Calu3 (cell line): ENCODE measurements at places on chromosomes 13 and 19. TPM values are rescaled to one million over a fixed set of nuclear protein-coding genes. Genes with fewer than 3 reads are reported as not detected.

GRCh38 chr13:48126944-48127830, 32.3 kb upstream of the MED4 start:
- DNase-seq, result peak; percentile 20

GRCh38 chr13:32897296-32897695, 118.9 kb upstream of the KL start:
- DNase-seq, result no peak

DNA sequence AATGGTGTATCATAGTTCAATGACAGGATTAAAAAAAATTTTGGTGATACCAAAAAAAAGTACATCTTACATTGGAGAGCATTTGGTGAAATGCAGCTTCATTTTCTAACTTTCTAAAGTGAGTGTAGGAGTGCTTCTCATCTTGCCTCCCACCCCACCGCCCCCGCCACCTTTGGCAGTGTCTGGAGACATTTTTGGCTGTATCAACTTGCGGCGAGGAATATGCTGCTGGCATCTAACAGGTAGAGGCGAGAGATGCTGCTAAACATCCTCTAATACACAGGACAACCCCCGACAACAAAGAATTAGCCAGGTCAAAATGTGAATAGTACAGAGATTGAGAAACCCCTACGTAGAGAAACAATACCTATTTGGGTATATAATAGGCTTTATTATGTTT, 1.7 kb downstream of the DLEU7 start:
- DNase-seq, result no peak

- no peak for DNase-seq
Observed at GRCh38 chr13:45138282-45138681, 18.0 kb downstream of the GTF2F2 start.

DNA sequence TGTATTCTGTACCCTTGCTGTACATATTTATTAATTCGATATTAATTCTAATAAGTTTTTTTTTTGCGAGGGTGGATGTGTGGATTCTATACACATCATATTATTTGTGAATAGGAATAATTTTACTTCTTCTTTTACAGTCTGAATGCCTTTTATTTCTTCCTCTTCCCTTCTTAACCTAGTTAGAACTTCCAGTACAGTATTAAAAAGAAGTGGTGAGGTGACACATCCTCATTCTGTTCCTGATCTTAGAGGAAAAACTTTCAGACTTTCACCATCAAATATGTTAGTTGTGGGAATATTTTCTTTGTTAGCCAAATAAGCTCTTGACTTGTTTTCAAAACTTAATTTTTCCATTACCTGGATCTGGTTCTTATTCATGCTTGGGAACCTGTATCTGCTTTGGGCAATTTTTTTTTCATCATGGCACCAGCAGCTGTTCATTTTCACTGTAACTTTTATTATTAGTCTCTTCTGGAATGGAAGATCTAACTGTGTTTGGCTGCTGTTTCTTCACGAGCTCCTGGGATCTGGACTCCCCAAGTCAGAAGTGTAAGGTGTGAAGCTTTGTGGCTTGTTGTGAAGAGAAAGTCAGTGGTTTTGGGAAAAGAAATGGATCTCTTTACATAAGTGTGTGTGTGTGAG, 33.1 kb downstream of the RGCC start:
- no peak for DNase-seq

DNA sequence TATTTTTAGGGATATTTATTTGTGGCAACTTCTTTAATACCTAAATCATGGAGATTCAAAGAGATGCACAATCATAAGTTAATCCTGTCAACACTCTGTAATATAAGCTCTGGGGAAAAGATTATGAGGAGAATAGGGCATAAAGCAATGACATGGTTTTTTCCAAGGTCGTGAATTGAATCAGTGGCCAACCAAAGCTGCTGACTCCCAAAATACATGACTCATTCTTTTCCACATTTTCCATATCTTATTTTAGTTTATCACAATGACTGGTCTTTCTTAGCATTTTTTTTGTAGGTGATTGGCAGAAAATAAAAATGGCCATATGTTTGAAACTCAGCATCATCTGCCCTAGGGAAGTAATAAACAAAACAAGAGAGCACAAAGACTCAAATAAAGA, 28.5 kb upstream of the RBM26 start:
- DNase-seq, result no peak

DNA sequence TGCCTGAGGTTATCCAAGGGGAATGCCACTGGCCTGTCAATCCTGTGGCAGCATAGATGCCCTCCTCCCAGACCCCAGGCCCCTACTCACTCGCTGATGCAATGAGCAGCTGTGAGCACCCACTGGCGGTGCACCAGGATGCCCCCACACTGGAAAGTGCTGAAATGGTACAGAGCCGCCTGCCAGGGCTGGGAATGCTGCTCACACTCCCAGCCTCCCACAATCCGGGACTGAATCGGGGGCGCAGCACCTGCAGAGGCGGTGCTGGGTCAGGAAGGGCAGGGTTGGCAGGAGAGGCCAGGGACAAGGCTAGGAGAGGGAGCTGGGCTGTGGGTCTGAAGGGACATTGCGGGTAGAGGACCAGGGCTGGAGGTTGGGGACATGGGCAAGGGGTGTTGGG, 2.0 kb downstream of the KLK1 start:
- no peak for DNase-seq

DNA sequence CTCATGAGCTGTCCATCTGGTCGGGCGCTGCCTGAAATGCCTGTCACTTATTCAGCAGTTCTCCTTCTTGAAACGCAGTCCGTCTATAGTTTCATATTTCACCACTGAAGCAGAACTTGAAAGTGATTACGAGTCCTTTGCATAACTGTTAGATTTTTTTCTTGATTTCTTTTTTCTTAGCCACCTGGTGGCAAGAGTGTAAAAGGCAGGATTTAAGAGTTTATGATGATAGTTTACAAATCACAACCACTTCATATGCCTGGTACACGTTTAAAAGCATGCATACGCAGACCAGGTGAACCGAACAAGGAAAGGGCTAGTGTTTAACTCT, 45.8 kb downstream of the GGACT start:
- no peak for DNase-seq

DNA sequence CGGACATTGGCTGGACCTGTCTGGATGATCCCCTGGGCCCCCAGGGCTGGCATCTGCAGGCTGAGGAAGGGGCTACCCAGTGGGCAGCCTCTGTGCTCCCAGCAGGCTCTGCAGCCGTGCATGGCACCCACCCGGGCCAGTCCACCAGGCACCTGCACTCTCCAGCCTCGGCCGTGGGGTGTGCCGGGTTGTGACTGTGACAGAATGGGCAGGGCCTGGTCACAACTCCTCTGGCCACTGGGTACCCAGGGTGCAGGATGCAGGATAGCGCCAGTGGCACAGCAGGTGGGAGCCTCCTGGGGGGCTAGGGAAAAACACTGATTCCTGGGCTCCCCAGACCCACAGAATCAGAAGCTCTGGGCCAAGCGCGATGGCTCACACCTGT, 10.0 kb downstream of the PEX11G start:
- DNase-seq, result no peak

DNA sequence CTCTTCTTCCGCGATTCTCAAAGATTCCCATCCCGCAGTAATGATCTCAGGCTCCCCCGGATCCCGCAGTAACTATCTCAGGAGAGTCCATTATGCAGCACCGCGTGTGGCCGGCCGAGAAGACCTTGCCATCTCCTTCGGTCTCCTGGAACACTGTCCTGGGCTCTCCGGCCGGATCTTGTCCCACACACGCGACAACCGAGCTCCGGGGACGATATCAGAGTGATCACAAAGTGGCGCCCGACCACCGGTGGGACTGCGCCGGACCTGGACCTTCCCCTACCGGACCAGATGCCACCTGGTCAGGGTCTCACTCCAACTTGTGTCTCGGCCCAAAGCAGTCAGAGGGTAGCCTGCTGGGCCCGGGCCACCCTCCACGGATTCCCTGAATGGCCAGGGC, 24.0 kb downstream of the MAN2B1 start:
- DNase-seq, result no peak

GRCh38 chr13:105997581-105998550, 537.6 kb downstream of the EFNB2 start:
- DNase-seq, result no peak

DNA sequence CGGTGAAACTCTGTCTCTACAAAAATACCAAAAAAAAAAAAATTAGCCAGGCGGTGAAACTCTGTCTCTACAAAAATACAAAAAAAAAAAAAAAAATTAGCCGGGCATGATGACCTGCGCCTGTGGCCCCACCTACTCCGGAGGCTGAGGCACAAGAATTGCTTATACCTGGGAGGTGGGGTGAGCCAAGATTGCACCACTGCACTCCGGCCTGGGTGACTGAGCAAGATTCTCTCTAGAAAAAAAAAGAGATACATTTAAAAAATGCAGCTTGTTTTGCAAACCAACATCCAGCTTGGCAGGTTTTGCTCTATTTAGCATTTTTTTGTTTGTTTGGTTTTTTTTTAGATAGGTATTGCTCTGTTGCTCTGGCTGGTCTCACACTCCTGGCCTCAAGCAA, 6.7 kb upstream of the PGPEP1 start:
- DNase-seq, result no peak

- no peak for DNase-seq
Observed at GRCh38 chr13:99332456-99332855, 25.3 kb upstream of the GPR183 start.

DNA sequence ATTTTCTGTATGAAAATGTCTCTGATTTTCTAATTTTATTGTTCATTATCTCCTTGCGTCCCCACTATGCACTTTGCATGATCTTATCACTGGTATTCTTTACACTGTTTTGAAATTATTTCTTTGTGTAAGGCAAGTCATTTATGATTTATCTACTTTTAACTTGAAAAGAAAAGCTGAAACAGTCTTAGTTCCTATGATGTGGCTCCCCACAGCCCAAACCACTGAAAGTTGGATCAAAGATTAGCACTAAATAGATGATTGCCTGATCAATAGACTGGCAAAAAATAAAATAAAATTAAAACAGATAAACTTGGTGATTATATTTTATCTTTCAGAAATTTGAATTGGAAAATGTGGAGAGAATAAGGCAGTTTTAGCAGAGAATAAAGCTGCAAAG, 1101.9 kb downstream of the PCDH9 start:
- no peak for DNase-seq

GRCh38 chr13:76474356-76474755, 411.8 kb downstream of the KCTD12 start:
- DNase-seq, result no peak

DNA sequence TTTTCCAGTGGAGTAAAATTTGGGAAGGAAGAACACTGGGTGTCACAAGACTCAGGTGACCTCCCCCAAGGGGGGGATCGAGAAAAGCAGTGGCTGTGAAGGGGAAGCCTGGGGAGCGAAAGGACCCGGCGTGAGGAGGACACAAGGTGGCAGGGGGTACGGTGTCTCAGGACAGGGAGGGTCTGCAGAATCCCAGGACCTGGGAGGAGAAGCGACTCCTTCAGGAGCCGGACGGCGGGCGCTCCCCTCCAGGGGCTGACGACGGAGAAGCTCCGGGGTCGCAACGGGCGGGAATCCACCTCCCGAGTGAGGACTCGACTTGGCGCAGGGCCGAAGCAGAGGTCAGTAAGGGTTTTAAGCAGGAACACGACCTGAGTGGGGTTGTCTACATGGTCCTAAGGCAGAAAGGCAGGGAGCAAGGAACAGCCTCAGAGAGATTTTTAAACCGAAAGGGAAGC, 529 bp downstream of the ZNF836 start:
- peak; percentile 21 for DNase-seq

- no peak for DNase-seq
Observed at GRCh38 chr13:98996046-98996445, 18.2 kb upstream of the DOCK9 start.

DNA sequence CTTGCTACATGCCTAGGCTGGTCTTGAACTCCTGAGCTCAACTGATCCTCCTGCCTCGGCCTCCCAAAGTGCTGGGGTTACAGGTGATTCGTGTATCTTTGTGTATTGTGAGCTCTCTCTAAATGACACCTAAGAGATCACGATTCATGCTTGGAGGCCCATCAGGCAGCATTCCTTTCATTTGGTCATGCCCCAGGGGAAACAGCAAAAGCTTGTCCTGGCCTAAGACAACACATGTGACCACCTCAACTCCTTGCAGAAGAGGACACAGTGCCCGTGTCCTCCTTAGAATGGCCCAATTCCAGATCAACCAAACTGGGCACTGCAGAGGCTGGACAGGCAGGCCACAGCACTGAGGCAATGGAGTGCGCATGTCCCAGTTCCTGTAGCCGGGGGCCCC, 32.5 kb downstream of the ZC3H4 start:
- no peak for DNase-seq

GRCh38 chr13:44237881-44238421, 135.7 kb upstream of the SERP2 start:
- no peak for DNase-seq

- DNase-seq, result no peak
Observed at GRCh38 chr13:114067886-114068651, 64.4 kb downstream of the RASA3 start.

GRCh38 chr19:13210339-13210775, 60.1 kb downstream of the IER2 start:
- no peak for DNase-seq

- no peak for DNase-seq
Observed at GRCh38 chr13:24133021-24133795, 27.3 kb upstream of the SPATA13 start.

GRCh38 chr19:42122691-42123607, 9.3 kb downstream of the POU2F2 start:
- DNase-seq, result no peak

GRCh38 chr19:16280306-16280705, 44.3 kb upstream of the KLF2 start:
- DNase-seq, result no peak

DNA sequence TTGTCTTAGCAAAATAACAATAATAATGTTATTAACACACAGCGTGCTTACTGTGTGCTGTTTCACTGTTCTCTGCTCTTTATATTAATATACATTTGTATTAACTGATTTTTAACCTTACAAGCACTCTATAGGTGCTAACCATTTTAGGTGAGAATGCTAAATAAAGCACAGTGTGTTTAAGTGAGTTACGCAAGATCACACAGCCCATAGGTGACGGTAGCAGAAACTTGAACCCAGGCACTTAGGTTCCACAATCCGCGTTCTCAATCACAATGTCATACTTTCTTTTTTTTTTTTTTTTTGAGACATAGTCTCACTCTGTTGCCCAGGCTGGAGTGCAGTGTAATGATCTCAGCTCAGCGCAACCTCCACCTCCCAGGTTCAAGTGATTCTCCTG, 5.8 kb downstream of the ZNF30 start:
- no peak for DNase-seq

ZNF816 gene
- total RNA-seq, result 16.5 and 17.5 TPM in 2 replicates

TNFSF13B gene
- 0.97 and 1.8 TPM in 2 replicates for total RNA-seq

OR7D2 gene
- total RNA-seq, result not detected in 2 replicates

CYP2A6 gene
- not detected in 2 replicates for total RNA-seq

MAB21L1 gene
- not detected in 2 replicates for total RNA-seq

SYMPK gene
- 130 and 135 TPM in 2 replicates for total RNA-seq

BICRA gene
- 24.4 TPM in 2 replicates for total RNA-seq

LILRB1 gene
- total RNA-seq, result not detected in 2 replicates

ZNF296 gene
- 5.3 and 6.3 TPM in 2 replicates for total RNA-seq

EBI3 gene
- 1.2 and 1.6 TPM in 2 replicates for total RNA-seq

FFAR1 gene
- total RNA-seq, result not detected in 2 replicates

PALM3 gene
- 21.4 and 27.0 TPM in 2 replicates for total RNA-seq

MCEMP1 gene
- total RNA-seq, result not detected in 2 replicates

SAFB2 gene
- total RNA-seq, result 71.7 and 72.8 TPM in 2 replicates

ZIC5 gene
- total RNA-seq, result 0.57 and 0.71 TPM in 2 replicates

SLC25A41 gene
- 1.4 and 2.9 TPM in 2 replicates for total RNA-seq

NCR1 gene
- not detected in 2 replicates for total RNA-seq
